ENCODE measurements at places on chromosomes 2 and 18. TPM values are rescaled to one million over a fixed set of nuclear protein-coding genes. Genes with fewer than 3 reads are reported as not detected.

- DNase-seq = no peak
Observed at GRCh38 chr2:74374509-74375205, 5.5 kb downstream of the DCTN1 start.

GRCh38 chr18:42025491-42025890 is 70.5 kb downstream of the PIK3C3 start:
- no peak for DNase-seq

GRCh38 chr2:61109291-61109690 is 43.6 kb downstream of the SANBR start:
- no peak for DNase-seq

DNA sequence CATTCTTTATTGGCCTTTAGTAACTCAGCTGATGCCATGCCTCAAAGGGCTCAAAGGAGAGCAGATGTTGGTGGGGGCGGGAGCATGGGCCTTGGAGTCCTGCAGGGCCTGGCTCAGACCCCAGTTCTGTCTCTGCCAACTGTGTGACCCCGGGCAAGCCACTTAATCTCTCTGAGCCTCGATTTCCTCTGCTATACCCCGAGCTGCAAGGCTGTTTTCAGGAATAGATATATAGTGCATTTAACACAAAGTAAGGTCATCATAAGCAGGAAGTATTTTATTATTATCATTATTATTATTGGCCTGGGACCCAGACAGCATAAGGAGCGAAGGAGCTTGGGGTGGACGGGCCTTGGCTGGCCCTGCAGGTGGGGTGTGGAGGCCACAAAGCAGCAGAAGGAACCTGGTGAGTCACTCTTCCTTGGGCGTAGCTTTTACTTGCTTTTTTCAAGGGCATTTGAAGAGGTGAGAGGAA is 162.7 kb downstream of the INHBB start:
- no peak for DNase-seq

- DNase-seq = no peak
Observed at GRCh38 chr2:215409331-215410127, 26.3 kb downstream of the FN1 start.

GRCh38 chr18:35730691-35731370 is 149.3 kb downstream of the GALNT1 start:
- no peak for DNase-seq

- DNase-seq = no peak
Observed at GRCh38 chr2:144230448-144231085, 289.4 kb downstream of the ZEB2 start.

KIF3C gene
- 38.6 TPM for total RNA-seq

RNF152 gene
- total RNA-seq = 137 TPM

G6PC2 gene
- not detected for total RNA-seq
